ENCODE measurements at places on chromosomes 2 and 18.

GRCh38 chr2:178109813-178110212 is 2.4 kb upstream of the RBM45 start:
- peak; percentile 33 for DNase-seq

DNA sequence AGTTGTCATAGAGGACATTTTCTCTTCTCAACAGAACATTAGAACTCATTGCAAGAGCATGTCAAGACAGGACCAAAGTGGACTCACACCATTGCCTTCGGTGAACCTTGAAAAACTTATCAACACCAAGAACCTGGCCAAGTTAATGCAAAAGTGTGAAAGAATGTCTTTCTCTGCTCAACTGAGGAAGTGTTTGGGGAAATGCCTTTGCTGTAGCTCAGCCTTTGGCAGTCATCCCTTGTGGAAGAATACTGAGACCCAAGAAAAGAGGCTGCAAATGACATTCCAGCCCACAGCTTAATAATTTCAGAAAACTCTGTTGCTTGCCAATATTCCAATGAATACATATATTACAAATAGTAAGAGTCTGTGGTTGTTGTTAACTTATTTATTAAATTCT is 728.8 kb upstream of the PIK3C3 start:
- DNase-seq: no peak

DNA sequence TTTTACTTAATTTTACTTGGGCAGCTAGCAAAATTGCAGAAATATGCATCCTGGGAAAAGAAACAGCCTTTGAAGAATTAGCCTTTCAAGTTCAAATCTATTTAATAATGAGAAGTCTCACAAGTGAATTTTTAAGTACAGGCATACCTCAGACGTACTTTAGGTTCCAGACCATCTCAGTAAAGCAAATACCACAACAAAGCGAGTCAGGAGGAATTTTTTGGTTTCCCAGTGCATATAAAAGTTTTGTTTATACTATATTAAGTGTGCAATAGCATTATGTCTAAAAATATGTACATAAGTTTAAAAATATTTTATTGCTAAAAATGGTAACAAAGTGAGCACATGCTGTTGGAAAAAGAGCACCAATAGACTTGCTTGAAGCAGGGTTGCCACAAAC is 50.8 kb upstream of the TWSG1 start:
- no peak for DNase-seq

- DNase-seq: no peak
Measured at GRCh38 chr2:217795706-217796465, 206.9 kb downstream of the TNS1 start.

- DNase-seq: no peak
Measured at GRCh38 chr2:86786001-86786536, 4.6 kb downstream of the CD8A start.

DNA sequence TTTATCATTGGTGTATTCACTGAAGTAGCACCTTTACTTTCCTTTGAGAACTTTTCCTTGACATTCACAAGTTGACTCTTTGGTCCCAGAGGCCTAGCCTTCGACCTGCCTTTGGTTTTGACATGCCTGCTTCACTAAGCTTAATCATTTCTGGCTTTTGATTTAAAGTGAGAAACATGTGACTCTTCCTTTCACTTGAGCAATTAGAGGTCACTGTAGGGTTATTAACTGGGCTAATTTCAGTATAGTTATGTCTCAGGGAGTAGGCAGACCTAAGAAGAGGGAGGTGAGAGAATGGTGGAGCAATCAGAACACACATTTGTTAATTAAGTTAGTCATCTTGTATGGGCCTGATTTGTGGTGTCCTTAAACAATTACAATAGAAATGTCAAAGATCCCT is 1040.7 kb upstream of the SLC39A10 start:
- DNase-seq: no peak

GRCh38 chr18:49647496-49648168 is 85.8 kb downstream of the LIPG start:
- DNase-seq: no peak

DNA sequence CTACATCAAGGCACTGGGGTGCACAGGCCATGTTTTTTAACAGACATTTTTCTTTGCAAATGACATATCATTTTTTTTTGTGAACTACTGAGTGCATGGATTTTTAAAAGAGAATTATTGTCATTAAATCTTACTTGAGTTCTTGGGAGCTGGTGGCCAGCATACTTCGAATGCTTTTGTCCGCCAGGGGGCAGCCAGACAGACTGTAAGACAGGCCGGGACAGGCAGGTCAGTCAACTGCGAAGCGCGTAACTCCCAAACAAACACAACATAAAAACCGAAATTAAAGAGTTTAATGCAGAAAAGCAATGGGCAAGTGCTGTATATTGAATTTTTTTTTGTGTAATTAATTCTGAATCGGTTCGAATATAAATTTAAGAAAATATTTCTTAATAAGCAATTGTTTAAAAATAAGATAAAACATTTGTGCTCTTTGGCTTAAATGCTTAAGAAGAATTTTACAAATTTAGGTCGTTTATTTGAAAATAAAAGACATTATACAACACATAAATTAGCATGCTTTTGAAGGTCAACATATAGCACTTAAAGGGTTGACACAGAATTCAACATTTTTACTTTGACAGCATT is 142.2 kb upstream of the PXDN start:
- peak; percentile 76 for DNase-seq

- no peak for DNase-seq
Measured at GRCh38 chr2:11998218-11998617, 251.8 kb downstream of the LPIN1 start.

DNA sequence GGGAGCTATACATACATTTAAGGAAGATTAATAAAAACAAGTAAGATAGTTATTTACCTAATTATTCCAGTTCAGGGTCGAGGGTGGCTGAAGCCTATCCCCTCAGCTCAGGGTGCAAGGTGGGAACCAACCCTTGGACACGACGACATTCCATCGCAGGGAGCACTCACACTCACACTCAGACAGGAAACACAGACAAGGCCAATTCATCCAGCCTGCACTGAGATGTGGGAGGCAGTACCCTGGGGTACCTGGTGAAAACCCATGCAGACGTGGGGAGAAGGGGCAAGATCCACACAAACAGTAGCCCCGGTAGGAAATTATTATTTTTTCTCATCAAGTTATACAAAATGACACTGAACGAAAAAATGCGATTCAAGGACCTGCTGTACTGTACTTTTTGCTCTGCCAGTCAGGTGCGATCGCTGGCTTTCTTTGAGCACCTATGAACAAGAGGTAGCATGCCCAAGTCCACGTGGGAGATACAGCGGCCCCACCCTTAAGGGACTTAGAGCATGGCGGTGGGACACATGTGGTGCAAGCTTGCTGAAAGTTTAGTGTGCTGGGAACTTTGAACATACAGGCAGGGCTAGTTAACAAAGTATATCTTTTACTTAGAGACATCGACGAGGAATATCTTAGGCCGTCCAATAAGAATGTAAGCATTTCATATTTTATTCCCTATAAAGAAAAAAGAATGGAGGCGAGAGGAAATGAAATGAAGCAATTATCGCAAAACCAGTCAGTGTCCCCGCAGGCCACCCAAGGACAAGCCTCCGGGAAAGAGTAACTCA is 624 bp downstream of the METTL8 start:
- DNase-seq: peak; percentile 59

- DNase-seq: no peak
Measured at GRCh38 chr18:62634458-62634857, 80.9 kb upstream of the PHLPP1 start.

DNA sequence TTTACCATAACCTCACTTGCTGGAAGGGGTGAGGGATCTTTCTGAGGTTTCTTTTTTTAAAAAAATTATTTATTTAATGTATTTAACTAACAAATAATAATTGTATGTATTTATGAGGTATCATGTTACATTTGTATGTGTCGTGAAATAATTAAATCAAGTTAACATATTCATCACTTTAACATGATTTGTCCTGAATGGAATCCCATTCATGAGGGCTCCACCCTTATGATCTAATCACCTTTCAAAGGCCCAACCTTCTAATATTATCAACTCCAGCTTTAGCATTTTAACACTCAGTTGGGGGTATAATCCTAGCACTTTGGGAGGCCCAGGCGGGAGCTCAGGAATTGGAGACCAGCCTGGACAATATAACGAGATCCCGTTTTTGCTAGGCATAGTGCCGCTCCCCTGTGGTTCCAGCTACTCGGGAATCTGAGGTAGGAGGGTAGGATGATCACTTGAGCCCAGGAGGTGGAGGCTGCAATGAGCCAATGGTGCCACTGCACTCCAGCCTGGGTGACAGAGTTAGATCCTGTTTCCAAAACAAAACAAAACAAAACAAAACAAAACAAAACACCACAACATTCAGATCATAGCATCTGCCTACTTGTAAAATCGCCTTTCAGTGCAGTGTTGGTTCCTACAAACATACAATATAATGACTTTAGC is 1.1 kb upstream of the TAF4B start:
- no peak for DNase-seq

DNA sequence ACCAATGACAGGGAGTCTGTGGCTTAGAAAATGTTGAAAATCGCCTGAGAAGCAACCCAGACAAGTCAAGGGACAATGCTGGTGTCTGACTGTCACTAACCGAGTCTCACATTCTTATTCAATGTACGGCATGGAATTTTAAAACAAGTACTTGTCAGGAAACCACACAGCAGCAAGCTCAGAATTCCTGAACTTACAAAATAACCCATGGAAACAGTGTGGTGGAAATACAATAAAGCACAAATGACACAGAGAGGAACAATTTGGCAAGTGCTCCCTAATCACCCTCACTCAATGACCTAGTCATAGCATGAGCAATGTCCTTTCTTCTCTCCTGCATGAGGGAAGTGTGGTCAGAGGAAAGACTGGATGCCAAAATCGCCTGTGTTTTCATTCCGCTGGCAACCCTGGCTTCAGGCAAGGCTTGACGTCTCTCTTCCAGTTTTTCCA is 154.0 kb downstream of the SATB2 start:
- DNase-seq: no peak

DNA sequence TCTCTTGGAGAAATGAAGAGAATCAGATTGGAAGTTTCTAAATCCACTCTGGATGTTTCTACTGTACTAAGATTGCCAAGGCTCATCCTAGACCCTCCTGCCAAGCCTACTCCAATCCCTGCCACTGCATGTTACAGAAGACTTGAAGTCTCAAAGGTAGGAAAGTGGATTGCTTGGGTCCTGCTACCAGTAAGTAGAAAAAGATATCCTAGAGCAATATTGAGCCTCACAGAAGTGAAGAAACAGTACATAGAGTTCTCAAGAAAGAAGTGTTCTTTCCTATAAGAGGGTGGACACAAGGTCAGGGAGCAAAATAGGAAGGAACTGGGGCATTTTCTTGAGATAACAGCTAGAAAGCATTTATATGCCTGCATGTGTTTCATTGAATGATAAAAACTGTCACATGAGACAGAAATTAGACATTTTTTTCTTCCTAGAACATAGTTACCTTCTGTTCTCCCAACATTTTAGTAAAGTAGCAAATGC is 232.9 kb downstream of the RBM43 start:
- no peak for DNase-seq

DNA sequence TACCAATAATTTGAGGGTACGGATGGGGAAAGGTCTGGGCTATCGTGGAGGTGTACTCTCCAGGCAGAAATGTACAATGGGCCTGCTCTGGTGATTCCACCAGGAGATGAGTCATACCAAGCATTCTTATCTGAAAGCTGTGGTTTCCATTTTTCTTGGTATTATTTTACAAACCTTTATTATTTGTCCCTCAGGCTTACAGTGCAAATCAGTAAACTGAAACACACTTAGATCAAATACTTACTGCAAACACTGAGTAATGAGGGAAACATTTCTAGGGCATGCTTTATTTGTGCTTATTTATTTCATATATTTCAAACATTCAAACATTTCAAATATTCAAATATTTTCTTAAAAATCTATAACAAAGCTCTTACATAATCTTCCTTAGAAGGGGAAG is 319.8 kb downstream of the RND3 start:
- no peak for DNase-seq

GRCh38 chr18:23528580-23529472 is 25.5 kb downstream of the RMC1 start:
- DNase-seq: no peak

GRCh38 chr2:121336528-121337294 is 51.7 kb upstream of the TFCP2L1 start:
- no peak for DNase-seq

DNA sequence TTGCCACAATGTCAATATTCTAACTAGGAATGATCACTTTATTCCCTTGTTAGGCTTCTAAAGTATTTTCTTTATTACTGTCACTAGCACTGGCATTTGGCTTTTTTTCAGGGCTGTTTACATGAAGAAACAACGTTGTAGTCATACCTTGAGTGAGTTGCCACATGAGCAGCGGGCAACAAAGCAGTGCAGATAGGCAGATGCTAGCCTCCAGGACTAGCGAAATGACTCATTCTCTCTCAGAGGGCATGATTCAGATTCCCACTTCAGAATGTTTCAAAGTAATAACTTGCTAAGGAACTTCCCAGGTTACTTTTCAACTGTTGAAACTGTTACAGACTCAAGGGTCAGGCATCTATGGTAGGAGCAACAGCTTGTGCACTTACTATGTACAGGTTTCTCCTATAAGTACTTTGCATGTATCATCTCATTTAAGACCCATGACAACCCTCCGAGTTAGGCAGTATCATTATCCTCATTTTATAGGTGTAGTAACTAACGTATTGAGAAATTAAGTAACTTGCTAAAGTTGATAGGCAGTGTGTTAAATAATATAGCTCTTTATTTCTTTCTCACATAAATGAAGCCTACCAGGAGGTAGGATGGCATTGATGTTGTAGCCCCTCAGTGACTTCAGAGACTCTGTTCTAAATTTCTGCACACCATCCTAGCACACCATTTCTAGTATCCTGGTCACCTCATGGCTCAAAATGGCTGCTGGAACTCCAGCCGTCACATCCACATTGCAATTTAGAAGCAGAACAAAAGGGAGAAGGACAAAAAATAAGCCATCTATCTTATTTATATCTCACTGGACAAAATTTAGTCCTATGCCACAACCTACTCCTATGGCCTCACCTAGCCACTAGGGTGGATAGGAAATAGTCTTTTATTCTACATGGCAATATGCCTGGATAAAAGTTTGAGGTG is 83.3 kb downstream of the ICOS start:
- no peak for DNase-seq

DNA sequence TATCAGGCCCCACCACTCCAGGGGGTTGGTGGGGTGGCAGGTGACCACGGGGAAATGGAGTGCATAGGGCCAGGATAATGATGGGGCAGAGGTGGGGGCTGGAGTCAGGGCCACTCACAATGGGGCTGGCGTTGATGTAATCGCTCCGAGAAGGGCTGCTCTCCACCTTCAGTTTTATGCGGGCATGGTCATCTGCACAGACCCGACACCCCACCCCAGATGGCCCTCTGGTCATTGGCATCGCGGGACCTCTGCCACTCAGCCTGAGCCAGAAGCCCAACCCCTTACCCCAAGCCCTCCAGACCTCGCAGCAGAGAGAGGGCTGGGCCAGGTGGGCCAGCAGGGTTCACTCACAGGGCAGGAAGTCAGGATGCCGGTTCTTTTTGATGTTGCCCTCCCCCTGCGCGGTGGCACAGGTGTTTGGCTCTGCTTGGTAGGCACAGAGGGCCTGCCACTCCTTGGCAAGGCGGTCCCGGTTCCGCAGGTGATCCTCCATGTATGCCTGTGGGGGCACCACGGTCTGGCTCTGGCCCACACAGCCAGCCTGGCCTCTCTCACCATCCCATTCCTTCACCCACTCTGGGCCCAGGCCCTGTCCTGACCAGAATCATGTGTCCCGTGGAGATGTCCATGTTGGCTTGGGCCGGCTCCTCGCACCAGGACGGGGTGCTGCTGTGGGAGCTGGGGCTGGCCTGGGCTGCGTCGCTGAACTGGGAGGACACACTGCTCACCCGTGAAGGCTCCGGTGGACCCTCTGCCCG is 12.4 kb downstream of the PTPRN start:
- no peak for DNase-seq

Data from hematopoietic multipotent progenitor cell (in vitro differentiated cells).